T-helper 2 cell (primary cell): ENCODE measurements at places on chromosomes 13 and 19.

DNA sequence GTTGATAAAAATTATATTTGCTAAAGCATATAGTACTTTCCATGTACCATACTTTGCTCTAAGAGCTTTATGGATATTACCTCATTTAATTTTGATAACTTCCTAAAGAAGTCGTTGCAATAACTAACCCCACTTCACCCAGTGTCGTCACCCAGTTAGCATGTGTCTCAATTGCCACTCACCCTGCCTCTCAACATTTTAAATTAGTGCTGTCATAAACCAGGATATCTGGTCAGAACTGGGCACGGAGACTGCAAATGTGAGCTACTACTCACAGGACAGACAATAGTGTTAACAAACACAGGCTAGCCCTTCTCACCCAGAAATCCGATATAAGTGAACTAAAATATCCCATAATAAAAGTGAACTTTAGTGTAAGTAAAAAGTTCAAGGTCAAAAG is 430.6 kb downstream of the KLF12 start:
- no peak for DNase-seq

- no peak for DNase-seq
Measured at GRCh38 chr19:10432736-10433130, 12.4 kb downstream of the PDE4A start.

GRCh38 chr13:80342471-80343371 is 1.8 kb upstream of the SPRY2 start:
- DNase-seq, result peak; percentile 24

DNA sequence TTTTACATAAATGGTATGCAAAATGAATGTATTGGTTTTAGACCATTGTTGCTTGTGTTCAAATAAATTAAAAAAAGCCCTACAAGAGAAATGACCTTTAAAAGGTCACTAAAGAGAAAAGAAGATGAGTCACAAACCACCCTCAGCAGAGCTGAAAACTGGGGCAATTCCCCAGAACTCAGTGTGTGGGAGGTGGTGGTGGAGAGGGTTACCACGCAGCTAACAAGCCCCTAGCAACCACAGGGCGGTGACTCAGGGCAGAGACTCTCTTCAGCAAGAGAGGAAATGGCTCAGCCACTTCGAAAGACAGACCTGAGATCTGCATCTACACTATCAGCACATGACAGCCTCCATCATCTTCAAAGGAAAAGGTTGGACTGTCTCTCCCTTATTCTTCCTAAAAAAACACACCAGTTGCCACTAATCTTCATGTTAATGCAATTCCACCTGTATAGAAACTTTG is 29.4 kb upstream of the NDFIP2 start:
- peak; percentile 72 for DNase-seq

DNA sequence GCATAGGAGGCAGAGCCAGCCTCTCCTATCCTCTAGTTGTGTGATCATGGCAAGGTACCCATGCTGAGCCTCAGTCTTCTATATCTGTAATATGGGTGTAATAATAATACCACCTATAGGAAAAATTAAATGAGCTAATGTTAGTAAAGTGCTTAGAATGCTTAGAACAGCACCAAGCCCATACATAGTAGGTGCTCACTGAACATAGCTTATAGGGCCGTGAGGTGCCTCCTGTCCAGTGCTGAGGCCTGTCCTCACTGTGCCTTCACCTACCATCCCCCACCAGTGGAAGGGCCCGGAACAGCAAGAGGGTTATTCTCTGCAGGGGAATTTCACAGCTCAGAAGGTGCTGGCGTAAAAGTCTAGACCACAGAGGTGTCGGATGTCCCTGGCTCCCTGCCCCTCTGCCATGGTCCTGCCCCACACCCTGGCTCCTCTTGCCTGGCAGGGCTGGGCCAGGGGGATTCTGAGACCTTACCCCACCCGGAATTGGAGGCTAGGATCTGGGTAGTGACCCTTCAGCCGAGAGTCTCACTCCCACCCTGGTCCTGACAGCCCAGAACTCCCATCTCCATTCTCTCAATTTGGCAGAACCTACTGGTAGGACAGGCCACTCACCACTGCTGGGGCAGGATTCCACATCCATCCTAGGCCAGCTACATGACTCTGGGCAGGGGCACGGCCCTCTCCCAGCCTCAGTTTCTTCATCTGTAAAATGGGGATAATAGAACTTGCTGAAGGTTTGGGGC is 2.2 kb upstream of the SCN1B start:
- no peak for DNase-seq
